ENCODE measurements at places on chromosomes 5 and 9.

DNA sequence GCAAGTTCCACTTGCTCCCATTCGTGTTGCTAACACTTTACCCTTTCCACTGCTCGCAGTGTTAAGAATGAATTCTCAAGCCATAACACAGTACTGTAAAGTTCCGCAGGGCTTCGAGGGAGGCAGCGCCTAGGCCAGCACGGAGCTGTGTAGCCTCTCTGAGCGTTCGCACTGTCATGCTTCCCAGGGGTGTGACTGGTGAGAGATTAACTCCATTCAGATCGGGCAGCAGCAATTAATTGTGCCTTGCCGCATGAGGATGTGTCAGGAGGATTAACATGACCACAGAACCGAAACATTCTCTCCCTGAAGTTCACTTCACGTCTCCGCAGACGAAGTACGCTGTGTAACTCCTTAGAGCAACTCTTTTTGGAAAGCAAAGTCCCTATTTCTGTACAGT is 23.2 kb downstream of the ZBTB34 start:
- no peak for DNase-seq

- DNase-seq = no peak
These were observed 153.3 kb upstream of the IZUMO3 start for GRCh38 chr9:24698881-24699518.

DNA sequence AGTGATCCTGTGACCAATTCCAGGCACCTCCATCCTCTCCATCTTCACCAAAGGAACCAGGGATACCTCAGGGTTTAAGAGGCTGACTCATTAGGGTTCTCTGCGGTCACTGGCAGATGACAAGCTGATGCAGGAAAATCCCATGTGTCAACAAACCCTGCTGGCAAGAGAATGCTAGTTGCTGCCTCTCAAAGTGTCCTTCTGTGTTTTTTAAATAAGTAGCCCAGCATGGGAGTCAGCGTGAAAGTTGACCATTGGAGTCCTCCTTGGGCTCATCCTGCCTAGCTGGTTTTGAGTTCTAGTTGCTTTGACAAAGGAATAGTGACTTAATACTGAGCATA is 200.2 kb downstream of the SLIT3 start:
- DNase-seq = no peak

GRCh38 chr5:72559866-72560766 is 52.9 kb upstream of the ZNF366 start:
- DNase-seq = no peak

DNA sequence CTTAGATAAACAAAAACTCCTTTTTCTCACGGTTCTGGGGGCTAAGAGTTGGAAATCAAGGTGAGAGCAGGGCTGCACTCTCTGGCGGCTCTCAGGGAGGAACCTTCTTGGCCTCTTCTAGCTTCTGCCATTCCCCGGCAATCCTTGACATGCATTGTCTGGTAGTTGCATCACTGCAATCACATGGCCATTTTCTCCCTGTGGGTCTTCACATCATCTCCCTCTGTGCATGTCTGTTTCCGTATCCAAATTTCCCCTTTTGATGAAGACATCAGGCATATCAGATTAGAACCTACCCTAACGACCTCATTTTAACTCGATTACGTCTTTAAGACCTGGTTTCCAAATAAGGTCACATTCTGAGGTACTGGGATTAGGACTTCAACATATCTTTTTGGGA is 129.2 kb upstream of the MAN2A1 start:
- DNase-seq = no peak

- peak; percentile 88 for DNase-seq
These were observed at the start of gene RNF130 for GRCh38 chr5:180071531-180072255. Gene RNF130 (minus strand): TSS chr5:180071759. CDS start chr5:180071702, 57 bp downstream.

DNA sequence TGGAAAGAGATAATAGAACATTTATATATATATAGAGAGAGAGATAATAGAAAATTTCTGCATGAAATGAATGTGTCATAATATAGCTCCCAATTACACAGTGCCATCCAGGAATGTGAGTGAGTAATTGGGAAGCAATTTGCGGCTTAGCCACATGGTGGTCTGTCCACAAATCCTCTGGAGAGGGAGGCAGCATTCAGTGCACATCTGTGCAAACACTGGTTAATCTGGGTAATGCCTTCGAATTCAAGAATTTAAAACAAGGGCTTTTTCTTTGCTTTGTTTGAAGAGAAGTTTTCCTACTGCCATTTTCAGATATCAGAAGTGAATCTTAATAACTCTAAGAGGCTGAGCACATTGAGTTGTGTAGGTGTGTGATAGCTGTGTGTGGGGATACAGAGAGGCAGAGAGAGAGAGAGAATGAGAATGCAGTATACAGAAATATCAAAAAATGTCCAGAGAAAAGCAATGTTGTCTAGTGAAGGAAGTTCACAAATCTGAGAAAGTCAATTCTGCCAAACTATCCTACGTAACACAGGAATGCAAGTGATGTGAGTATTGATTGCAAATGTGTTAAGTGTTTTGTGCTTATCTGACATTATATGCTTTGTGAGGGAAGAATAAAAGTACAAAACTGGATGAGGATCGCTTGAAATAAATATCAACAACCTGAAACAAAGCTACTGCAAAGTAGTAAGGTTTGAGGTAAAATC is 134.6 kb downstream of the EDIL3 start:
- DNase-seq = no peak

- DNase-seq = no peak
These were observed 399.5 kb downstream of the ENC1 start for GRCh38 chr5:74240783-74241750.

- DNase-seq = no peak
These were observed 100.5 kb downstream of the TLE4 start for GRCh38 chr9:79672236-79672635.

- no peak for DNase-seq
These were observed 182.3 kb upstream of the MAP1B start for GRCh38 chr5:71924980-71925379.

DNA sequence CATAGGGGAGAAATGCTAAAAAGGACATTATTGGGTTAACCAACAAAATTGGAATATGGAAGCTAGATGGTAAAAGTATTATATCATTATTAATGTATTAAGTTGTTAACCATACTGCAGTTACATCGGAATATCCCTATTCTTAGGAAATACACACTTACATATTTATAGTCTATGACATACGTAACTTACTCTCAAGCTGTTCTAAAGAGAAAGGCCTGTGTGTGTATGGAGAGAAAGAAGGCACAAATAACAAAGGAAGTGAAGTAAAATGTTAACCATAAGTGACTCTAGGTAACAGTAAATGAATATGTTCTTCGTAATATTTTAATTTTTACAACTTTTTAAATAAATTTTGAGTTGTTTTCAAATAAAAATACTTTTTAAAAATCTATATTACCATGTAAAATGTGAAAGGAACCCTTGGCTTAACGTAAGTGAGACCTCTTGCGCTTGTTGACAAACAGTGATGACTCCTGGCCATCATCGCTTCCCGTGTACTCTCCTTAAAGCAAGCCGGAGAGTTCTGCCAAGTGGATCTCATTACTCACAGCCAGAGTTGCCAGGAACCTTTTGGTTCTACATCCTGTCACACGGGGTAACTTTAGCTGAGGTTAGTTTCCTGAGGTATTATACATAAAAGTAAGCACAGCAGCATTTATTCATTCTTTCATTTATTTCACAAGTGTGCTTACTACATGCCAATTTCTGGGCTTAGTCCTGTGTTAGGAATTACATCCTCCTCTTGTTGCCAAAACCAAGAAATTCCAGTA is 165.4 kb downstream of the EPB41L4A start:
- no peak for DNase-seq

DNA sequence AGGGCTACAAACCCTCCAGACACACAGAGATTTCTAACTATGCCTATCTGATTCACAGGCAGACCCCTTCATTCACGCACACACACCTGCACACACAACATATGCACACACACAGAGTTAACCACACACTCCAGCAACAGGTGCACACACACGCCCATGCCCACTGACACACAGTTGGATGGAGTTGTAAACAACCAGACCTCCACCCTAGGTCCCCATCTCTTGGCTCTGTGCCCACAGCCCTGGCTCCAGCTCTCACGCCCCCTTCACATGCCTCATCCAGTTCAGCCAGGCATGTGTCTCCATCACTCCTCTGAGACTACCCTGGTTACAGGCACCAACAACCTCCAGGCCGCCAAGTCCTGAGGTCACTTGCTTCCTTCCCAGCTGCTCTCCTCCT is 61.1 kb downstream of the PSD2 start:
- no peak for DNase-seq

DNA sequence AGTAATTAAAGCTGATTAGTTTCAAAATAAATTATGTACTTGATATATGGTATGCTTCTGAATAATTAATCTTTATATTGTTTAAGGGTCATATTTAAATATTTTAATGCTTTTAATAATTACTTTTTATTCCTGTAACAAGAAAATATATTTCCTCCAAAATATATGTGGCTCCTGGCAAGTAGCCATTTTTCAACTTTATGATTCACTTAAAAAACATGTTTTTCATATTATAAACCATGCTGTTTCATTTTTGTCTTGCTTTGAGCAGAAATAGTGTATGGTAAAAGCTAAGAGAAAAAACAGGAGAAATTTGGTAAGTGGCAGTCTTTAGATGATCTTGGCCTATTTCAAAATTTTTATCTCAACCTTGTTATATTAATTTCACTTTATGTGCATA is 14.6 kb downstream of the SPATA9 start:
- DNase-seq = no peak

GRCh38 chr5:1495525-1495897 is 28.2 kb downstream of the LPCAT1 start:
- no peak for DNase-seq

- no peak for DNase-seq
These were observed 71.8 kb downstream of the C9orf50 start for GRCh38 chr9:129549139-129549538.

DNA sequence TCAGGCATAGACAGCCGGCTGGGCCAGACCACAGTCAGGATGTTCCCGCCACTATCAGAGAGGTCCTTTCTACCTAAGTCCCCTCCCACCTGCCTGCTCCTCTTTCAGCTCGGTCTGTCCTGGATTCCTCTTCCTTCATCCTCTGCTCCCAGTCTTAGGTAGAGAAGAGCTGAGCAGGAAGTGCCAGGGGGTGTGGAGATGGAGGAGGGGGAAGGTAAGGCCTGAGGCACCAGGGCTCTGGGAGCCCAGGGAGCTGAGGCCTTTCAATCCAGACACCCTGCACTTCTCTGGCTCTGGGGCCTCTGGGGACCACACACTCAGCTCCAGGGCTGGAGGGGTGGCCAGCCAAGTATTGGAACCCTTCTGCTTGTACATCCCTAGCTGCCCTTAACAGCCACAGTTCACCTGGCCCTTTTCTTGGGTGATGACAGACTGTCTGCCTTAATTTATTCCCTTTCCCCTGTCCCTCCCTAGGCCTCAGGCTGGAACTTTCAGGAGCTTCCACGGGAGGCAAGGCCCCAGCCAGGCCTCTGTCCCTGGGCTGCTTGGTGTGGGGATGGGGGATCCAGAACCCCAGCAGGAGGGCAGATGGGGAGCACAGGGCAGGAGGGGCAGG is 15.6 kb downstream of the IRF1 start:
- no peak for DNase-seq

DNA sequence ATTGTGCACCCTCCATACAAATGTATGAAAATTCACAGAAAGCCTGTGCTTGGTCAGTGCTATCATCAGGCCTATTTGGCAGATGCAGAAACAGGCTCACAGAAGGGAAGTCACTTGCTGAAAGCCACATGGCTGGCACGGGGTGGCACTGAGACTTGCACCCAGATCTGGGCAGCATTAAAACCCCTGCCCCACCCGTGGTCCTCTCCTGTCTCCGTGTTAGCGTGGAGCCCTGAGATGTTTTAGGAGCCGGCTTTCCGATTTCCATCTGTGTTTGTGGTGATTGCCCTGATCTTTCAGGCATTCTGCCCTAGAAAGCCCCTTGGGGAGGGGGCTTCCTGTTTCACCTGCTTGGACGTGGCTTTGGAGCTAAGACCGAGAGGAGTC is 102.2 kb upstream of the IER5L start:
- no peak for DNase-seq

DNA sequence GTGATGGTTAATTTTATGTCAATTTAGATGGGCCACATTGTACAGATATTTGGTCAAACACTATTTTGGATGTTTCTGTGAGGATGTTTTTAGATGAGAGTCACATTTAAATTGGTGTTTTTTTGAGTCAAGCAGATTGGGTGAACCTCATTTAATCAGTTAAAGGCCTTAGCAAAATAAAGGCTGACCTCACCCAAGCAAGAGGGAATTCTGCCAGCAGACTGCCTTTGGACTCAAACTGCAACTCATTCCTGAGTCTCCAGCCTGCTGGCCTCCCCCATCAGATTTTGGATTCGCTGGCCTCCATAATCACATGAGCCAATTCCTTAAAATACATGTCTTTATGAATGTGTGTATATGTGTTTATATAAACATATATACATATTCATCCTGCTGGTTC is 282.7 kb upstream of the POU5F2 start:
- no peak for DNase-seq

- peak; percentile 31 for DNase-seq
These were observed 247.7 kb upstream of the ANKRD55 start for GRCh38 chr5:56480705-56481427.

GRCh38 chr9:16348531-16348930 is 521.9 kb downstream of the BNC2 start:
- no peak for DNase-seq

DNA sequence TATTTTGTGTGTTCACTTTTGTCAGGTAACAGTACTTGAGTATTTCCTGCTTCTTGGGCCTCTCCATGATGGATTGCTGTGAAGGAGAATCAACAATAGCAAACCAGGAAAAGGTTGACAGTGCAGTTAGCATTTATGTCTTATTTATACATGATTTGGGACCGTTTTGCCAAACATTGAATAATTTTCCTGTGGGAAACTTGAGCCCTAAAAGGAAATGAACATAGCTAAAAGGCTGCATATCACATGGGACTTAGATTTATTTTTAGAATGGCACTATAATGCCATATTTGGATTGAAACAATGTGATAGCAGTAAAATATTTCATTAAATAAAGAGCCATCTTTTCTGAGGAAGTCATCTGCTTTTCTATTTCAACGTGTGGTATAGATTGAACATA is 15.3 kb downstream of the GPR21 start:
- no peak for DNase-seq

DNA sequence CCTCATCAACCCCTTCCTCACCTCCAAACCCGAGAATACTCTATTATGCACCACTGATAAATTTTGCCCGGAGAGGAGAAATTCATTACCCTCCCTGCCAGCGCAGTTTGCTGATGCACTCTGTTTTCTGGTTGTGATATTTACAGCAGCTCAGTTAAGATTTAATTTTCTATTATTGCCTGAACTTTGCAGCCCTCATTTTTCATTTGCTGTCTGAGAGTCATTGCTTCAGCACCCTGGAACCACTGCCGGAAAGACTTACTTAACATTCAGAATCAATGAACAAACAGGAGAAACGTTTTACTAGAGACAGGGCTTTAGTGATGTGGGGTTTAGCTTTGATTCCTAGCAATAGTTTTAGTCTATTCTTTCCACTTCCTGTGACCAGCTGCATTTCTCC is 56.7 kb upstream of the MAMDC2 start:
- DNase-seq = no peak
